Activated naive CD4-positive, alpha-beta T cell treated with anti-CD3 and anti-CD28 coated beads for 36 hours (primary cell): ENCODE measurements at places on chromosomes 12 and 14.

DNA sequence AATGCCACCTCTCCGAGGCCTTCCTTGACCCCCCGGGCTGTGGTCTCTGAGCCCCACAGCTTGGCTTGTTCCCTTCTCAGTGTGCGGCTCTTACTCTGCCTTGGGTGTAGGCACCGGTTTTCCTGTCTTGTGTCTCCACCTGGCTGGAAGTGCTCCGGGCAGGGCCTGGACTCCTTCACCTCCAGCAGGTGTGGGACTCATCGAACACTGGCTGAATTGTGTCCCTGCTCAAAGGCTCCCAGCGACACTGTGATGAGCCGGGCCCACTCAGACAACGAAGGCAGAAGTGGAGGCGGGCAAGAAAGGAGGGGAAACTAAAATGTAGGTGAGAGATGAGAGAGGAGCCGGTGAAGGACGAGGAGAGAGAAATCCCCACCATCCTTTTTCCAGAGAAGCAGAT, 18.0 kb downstream of the TMEM63C start:
- no peak for DNase-seq

DNA sequence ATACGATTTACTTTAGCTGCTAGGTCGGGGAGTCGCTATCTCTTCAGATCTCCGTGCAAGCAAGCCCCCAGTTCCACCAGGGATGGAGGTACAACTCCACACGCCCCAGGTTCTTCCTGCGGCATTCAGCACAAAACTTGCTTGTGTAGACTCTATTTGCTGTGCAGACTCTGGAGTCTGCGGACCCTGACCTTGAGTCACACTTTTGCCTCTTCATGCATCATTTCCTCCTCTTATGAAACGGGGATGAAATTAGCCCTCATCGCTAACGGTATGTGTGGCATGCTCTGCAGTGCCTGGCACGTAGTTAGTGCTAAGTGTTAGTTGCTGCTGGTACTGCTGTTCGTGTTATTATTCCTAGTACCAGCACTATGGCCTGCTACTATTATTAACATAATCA, 84.4 kb downstream of the TMEM132D start:
- DNase-seq, result no peak

DNA sequence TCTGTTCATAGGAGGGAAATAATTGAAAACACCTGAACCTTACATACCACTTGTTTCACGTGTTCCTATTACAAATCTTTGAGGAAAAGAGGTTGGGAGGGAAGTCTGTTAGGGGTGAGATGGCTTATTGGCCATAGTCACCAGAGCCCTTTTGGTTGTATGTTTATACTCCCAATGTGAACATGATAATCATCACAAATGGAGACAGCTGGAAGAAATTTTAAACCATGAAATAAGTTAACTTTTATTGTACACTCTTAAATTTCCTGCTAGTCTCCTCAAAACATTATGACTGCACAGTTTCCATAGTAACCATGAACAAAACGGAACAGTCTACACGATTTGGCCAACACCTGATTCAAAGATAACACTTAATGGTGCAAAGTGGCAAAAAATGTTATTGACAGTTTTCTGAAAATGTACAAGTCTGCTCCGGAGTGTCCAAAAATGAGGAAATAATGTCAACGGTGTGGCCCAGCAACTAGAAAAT, 56.9 kb downstream of the LMNTD1 start:
- no peak for DNase-seq

- no peak for DNase-seq
Measured at GRCh38 chr14:101827286-101827685, 65.8 kb downstream of the PPP2R5C start.

DNA sequence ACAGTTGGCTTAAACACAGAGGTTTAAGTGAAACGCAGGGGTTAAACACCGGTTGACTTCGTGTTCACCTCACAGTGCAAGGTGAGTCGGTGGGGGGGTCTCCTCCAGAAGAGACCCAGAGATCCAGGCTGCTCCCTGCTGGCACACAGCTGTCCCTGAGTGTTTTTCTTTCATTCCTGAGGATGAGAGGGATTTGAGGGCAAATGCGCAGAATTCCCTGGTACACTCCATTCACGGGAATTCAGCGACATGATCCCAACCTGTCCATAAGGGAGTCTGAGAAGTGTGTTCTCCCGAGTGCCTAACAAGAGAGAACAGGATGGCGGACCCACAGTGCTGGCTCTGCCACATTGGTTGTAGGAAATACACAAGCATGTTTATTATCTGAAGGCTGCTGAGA, 107.2 kb upstream of the ESRRB start:
- no peak for DNase-seq

DNA sequence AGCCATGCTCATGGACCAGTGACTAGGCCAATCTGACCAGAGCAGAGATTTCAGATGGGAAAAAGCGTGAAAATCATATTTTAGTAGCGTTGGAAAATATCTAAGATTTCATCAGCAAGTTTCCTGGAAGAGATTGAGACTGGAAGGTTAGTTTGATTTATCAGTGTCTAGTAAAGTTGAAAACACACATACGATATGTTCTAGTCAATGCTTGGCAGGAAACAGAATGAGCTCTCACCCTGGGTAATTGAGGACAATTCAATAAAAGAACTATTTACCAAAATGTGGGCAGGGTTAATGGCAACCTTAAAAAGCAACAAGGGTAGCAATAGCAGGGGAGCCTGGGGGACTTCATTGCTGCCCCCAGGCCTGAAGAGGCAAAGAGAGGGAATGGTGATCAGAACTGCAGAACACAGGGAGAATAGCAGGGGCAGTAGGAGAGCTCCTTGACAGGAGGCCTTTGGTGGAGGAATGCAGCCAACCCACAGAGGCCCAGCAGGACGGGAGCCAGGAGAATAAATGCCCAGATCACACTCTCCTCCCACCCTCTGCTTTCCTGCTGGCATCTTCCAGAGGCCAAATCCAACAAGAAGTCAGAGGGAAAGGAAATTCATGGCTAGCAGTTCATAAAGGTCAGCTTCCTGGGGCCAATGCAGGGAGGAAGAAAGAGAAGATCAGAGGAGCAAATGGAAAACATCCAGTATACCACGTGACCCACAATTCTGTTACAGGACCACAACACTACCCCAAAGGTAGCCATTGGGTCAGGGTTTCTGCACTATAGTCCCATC, 27.6 kb upstream of the LRP6 start:
- no peak for DNase-seq

GRCh38 chr12:104694711-104695110, 238.0 kb downstream of the CHST11 start:
- peak; percentile 29 for DNase-seq

DNA sequence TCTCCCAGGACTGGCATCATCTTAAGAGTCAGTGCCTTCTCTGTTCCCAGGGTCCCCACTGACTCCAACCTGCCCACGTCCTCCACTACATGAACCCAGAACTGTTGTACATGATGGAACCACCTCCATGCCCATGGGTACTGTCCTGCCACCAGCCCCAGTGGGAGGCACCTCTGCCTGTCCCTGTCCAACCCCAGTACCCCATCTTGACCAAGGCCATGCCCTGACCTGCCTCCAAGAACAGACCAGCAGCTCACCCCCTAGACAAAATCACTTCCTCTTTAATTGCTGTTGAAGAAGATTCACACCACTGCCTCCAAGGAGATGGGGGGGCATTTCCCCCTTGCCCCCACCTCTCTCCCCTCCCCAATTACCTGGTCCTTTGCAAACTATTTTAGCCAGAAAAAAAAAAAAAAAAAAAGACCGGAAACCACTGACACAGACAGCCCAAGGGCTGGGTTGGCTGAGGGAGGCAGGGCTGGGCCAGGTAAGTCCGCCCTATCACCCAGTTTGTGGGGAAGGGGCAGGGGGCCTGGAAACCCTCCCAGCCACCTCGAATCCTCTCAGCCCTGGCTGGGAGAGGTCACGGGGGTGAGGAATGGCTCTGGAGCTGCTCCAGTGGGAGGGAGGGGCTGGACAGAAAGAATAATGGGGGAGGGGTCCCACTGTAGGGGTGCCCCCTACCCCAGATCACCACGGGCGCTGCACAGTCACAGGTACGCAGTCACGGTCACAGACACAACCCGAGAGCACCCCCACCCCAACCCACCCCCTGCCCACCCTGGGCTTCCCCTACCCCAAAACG, 13.4 kb downstream of the AGAP2 start:
- no peak for DNase-seq

DNA sequence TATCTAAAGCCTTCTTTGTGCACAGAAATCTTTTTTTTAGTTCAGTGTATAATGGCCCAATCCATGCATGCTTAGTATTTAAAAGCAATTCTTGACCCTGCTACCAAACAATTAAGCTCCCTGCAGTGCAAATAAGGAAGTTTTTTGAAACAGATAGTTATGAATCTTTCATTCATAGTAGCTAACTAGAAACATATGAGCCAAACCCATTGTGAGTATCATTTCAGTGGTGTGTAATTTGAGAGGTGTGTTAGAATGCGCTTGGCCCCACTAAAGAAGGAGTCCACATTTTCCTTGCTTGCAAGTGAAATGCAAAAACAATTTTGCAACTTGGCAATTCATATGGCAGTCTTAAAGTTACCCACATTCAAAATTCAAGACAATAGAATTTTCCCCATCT, 14.4 kb downstream of the EPS8 start:
- DNase-seq, result no peak

- no peak for DNase-seq
Measured at GRCh38 chr12:467591-467990, 7.9 kb downstream of the B4GALNT3 start.

- DNase-seq, result no peak
Measured at GRCh38 chr12:13371797-13372196, 175.3 kb downstream of the EMP1 start.

DNA sequence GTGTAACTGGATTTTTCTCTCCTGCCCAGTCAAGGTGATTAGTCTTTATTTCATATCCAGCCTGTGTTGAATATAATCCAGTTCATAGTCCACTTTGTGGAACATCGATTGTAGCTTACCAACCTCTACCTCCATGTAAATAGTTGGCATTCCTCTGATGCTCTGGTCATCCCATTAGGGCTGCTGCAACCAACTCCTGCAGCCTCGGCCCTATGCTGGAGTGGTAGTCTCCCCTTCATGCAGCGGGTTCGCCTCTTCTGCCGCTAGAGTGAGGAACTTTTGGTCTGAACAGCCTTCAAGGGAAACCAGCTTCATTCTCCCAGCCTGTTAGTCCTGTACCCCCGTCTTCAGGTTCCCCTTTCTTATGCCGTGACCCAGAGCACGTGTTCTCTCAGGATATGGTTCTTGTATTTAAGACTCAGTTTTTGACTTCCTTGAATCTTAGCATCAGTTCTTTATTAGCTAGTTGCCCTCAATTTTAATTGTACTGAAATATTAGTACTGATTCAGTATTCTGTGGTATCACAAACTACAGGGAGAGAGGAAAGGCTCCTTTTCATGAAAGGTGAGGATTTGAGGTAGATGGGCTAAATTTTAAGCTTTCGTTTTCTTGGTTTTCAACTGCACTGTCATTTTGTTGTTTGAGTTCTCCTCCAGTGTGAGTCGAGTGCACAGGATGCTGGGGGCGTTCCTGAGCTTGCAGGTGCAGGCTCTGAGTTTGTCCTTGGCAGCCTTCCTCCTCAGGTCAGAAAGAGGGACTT, 33.2 kb downstream of the ZNF664 start:
- peak; percentile 70 for DNase-seq

DNA sequence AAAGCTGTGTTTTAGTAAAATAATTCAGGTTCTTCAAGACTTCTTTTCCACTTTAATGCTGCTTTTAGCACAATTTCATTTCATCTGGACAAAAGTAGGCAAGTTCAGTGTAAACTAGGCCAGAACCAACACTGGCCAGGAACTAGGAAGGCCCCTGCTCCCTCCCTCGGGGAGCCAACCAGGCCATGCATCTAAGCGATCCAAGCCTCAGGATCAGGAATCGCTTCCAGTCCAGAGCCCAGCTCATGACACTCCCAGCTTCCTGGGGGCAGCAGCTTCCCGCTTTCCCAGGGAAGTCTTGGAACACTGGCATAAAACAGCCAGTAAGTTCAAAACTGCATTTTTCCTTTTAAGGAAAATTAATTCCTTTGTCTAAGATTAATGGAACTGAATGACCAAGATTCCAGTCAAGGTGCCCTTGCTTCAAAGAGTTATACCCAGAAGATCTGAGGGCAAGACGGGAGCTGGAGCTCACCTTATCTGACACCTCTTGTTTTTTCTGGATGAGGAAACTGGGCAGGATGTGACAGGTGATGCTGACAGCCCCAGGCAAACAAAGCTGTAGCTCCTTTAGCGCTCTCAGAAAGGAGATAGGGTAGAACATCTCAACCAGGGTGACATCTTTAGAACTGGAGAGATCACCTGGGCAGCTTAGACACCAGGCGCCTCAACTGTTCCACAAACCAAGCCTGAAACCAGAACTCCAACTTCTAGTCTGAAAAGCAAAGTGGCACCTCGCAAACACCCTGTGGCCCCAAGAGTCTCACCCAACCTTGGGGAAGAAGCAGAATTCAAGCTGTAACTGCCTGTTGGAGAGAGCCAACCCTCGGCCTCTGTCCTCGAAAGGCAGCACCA, 61.4 kb upstream of the PNMA1 start:
- peak; percentile 26 for DNase-seq

- no peak for DNase-seq
Measured at GRCh38 chr12:2228535-2228934, 175.7 kb downstream of the CACNA1C start.

DNA sequence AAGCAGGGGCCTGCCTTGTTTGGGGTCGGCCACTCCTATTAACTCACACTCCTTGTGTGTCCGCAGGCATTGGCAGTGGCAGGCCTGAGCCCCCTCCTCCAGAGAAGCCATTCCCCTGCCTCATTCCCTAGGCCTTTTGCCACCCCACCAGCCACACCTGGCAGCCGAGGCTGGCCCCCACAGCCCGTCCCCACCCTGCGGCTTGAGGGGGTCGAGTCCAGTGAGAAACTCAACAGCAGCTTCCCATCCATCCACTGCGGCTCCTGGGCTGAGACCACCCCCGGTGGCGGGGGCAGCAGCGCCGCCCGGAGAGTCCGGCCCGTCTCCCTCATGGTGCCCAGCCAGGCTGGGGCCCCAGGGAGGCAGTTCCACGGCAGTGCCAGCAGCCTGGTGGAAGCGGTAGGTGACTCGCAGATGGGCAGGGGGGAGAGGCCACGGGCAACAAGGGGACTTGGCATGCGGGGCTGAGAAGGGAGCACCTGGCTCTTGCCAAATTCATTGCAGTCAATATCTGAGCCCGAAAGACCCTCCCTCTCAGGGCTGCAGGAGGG, 106.3 kb upstream of the FKBP4 start:
- no peak for DNase-seq

DNA sequence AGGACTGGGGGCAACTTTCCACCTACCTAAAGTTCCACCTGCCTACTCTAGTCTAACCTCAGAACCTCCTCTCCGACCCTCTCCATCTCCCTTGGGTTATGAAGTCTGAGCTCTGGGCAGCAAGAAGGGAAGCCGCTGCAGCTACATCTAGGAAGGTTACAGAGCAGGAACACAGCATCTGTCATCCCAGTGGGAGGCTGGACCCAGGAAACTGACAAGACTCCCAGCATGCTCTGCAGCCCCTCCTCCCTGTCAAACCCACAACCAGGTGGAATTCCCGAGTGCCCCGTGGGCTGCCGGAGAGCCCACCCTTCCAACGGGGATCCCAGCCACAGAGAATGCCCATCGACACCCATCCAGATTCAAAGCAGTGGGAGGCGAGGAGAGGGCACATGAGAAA, 2.1 kb downstream of the TESC start:
- no peak for DNase-seq

DNA sequence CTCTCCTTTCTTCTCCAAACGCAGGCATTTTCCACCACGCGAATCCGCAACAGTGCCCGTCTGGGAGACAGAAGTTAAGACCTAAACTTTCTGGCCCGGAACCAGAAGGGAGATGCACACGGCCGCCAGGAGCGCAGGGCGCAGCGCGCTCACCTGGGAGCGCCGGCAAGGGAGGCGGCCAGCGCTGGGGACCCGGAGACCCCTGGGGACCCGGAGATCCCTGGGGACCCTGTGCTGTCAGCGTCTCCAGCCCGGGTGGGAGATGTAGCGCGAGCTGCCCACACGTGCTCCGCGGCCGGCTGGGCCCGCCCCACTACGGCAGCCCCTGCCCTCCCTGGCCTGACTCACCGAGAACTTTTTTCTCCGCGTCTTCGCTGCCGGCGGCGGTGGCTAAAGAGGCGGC, 620 bp downstream of the YBX3 start:
- DNase-seq, result peak; percentile 56
